CD8-positive, alpha-beta memory T cell (primary cell): ENCODE measurements at places on chromosomes 4 and X. TPM values are rescaled to one million over a fixed set of nuclear protein-coding genes. Genes with fewer than 3 reads are reported as not detected.

PPARGC1A gene
- not detected for total RNA-seq

MXRA5 gene
- total RNA-seq: not detected

DNA sequence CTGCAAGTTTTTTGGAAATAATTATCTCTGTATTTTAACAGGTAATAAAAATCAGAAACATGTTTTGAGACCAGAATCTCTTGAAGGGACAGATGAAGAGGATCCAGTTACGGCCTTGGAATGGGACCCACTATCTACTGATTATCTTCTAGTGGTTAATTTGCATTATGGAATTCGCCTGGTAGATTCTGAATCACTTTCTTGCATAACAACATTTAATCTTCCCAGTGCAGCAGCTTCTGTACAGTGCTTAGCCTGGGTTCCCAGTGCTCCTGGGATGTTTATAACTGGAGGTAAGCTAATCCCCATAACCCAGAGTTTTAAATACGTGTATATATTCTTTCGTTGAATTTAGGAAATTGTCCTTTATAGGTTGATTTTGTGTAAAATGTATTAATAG is 59.4 kb downstream of the WDR17 start:
- DNase-seq: no peak
- H3K36me3 ChIP-seq: no peaks in the 10 kb centered on the region
- no peak overlapping the region for H3K4me3 ChIP-seq

GRCh38 chr4:74534121-74534520 is 89.2 kb downstream of the AREG start:
- H3K36me3 ChIP-seq: no peaks in the 10 kb centered on the region
- H3K4me1 ChIP-seq: no peaks in the 10 kb centered on the region
- H3K4me3 ChIP-seq: no peak overlapping the region

- H3K27me3 ChIP-seq: no peaks in the 10 kb centered on the region
- DNase-seq: no peak
- H3K4me1 ChIP-seq: no peaks in the 10 kb centered on the region
- no peak overlapping the region for H3K4me3 ChIP-seq
- no peaks in the 10 kb centered on the region for H3K36me3 ChIP-seq
- no peak overlapping the region for H3K27ac ChIP-seq
Measured at GRCh38 chr4:151256134-151256533, 20.8 kb upstream of the PRSS48 start.

DNA sequence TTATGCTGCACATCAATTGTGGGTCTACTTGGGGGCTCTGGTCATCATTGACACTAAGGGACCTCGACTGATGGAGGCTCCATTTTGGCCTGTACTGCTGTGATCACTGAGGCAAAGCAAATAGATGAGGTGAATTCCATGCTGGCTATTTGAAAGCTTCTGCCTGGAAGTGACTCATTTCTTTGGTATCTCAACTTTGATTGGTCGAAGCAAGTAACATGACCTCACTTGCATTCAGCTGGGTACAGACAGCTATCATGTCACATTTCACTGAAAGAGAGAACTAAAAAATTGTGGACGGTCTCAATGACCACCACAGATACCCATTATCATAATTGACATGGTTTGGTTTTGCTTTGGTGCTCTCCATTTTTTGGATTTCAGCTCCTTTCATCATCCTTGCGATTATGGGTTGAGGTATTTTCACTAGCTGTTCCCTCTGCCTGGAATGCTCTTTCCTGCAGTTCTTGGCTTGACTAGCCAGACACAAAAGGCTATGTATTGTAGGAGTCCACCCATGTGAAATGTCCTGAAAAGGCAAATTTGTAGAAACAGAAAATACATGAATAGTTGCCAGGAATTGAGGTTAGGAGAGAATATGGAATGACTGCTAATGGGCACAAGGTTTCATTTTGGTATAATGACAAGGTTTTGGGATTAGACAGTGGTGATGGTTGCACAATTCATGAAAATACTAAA is 369.2 kb upstream of the LCORL start:
- H3K4me3 ChIP-seq: no peak overlapping the region
- H3K4me1 ChIP-seq: no peaks in the 10 kb centered on the region

DNA sequence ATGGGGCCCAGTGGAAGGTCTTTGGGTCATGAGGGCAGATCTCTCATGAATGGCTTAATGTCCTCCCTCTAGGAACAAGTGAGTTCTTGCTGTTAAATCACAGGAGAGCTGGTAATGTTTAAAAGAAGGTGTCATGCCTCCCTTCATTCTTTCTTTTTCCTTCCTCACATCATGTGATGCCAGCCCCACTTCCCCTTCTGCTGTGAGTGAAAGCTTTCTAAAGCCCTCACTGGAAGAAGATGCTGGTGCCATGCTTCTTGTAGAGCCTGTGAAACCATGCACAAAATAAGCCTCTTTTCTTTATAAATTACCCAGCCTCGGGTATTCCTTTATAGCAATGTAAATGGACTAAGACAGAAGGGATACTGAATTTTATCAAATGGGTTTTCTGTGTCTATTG is 66.1 kb upstream of the ZNF827 start:
- H3K36me3 ChIP-seq: no peaks in the 10 kb centered on the region
- H3K4me3 ChIP-seq: no peak overlapping the region
- H3K27ac ChIP-seq: no peak overlapping the region

DNA sequence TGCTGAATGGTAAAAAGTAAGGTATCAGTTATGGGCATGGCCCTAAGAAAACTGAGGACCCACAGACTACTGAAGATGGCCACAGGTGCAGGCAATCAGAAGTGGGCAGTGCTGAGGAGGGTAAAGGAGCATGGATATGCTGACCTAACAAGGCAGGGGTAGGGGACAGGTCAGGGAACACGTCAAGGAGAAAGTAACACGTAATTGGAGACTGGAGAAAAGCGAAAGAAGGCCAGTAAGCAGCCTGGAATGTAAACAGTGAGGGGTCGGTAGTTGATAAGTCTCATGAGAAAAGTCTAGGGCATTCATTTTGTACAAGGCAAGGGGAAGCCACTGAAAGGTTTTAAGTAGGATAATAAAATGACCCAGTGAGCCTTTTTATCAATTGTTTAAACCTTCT is 153.3 kb downstream of the PRDM5 start:
- H3K27me3 ChIP-seq: no peaks in the 10 kb centered on the region
- no peak overlapping the region for H3K4me3 ChIP-seq
- H3K36me3 ChIP-seq: no peaks in the 10 kb centered on the region
- H3K4me1 ChIP-seq: no peaks in the 10 kb centered on the region
- DNase-seq: no peak
- H3K27ac ChIP-seq: no peak overlapping the region

DNA sequence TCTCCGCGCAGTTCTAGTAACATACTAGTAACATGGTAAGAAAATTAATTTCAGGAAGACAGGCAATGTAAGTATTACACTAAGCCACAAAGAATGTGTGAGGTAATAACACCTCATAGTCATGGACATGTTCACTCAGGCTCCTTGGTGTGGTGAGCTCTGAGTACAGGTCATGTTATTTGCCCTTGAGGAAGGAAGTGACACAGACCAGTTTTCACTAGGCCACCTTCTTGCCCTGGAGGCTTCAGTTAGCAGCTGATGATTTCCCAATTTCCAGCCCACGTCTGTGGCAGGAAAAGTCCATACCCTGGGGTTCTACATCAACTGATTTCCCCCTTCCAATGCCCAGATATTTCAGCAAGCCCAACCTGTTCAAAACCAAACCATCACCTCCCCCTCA is 6.7 kb downstream of the APOO start:
- no peak overlapping the region for H3K4me3 ChIP-seq
- H3K4me1 ChIP-seq: no peaks in the 10 kb centered on the region
